ENCODE measurements at places on chromosomes 5 and 9.

GRCh38 chr5:177428574-177429217 is 2.2 kb downstream of the GRK6 start:
- no peak for DNase-seq

GRCh38 chr5:180140571-180140970 is 68.4 kb downstream of the RASGEF1C start:
- DNase-seq, result no peak

GRCh38 chr5:40675396-40676133 is 4.2 kb upstream of the PTGER4 start:
- no peak for DNase-seq

DNA sequence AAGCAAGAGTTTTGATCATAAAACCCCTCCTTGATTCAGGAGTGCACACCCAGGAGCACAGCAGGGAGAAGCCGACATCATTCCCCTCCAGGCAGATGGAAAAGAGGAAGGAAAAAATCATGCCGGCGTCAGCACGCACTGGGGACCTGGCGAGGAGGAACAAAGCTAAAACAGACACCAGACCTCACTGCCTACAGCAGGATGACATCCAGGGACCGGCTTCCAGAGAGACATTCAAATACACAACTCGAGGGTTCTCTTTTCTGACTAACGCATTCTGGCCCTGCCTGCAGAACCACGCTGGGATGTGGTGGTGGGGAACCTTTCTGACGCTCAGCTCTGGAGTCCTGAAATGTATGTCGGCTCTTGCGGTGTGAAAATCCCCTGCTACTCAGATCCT is 2.7 kb downstream of the UBAC1 start:
- DNase-seq, result no peak

GRCh38 chr9:26078706-26079105 is 400.5 kb upstream of the TUSC1 start:
- DNase-seq, result no peak

GRCh38 chr5:119074419-119074818 is 3.5 kb downstream of the DMXL1 start:
- no peak for DNase-seq

DNA sequence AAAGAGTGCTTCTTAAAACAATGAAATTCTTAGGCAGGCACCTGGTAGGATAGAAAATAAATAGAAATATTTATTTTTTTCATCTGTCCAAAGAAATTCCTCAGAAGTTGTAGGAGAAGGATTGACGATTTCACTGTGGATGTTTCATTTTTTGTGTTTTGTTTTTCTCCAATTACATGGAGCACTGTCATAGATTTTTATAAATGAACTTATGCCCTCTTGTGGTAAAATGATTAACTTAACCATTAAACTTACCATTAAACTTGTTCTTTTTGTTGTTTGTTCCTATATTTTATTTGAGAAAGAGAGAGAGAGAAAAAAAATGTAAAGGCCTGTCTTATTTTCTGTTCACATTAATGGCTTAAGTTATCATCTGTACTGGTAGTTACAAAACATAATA is 339.2 kb downstream of the PRR16 start:
- peak; percentile 3 for DNase-seq

GRCh38 chr5:65359981-65360380 is 121.7 kb downstream of the ADAMTS6 start:
- DNase-seq, result peak; percentile 3

DNA sequence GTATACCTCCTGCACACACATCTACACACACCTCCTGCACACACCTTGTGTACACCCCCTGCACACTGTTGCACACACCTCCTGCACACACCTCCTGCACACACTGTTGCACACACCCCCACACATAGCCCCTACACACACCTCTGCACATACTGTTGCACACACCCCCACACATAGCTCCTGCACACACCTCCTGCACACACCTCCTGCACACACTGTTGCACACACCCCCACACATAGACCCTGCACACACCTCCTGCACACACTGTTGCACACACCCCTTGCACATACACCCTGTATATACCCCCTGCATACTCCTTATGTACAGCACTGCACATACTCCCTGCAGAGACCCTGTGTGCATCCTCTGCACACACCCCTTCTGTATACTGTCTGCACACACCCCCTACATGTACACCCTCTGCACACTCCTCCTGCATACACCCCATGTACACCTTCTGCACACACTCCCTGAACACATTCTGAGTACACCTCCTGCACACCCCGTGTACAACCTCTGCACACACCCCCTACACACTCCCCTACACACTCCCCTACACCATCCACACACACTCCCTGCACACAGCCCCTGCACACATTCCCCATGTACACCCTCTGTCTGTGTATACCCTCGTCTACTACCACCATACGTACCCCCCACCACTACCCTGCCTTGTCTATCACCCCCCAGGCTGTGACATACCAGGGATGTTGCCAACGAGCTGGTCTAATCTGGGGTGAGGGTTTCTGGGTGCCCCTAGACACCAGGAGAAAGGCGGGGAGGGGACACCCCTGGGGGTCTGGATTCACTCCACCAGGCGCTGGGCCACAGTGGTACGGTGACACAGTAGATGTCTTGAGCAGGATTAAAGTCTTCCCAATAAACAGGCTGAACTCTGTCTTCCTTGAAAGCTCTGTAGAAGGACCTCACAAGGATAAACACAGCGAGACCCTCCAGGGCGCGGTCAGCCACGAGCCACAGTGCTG is 1.1 kb upstream of the CEP72 start:
- no peak for DNase-seq

GRCh38 chr5:62569470-62569869 is 9.1 kb upstream of the LRRC70 start:
- DNase-seq, result no peak

GRCh38 chr5:172425402-172425801 is 28.9 kb downstream of the SH3PXD2B start:
- no peak for DNase-seq
